Osteocyte (in vitro differentiated cells): ENCODE measurements at places on chromosomes 3 and 15.

DNA sequence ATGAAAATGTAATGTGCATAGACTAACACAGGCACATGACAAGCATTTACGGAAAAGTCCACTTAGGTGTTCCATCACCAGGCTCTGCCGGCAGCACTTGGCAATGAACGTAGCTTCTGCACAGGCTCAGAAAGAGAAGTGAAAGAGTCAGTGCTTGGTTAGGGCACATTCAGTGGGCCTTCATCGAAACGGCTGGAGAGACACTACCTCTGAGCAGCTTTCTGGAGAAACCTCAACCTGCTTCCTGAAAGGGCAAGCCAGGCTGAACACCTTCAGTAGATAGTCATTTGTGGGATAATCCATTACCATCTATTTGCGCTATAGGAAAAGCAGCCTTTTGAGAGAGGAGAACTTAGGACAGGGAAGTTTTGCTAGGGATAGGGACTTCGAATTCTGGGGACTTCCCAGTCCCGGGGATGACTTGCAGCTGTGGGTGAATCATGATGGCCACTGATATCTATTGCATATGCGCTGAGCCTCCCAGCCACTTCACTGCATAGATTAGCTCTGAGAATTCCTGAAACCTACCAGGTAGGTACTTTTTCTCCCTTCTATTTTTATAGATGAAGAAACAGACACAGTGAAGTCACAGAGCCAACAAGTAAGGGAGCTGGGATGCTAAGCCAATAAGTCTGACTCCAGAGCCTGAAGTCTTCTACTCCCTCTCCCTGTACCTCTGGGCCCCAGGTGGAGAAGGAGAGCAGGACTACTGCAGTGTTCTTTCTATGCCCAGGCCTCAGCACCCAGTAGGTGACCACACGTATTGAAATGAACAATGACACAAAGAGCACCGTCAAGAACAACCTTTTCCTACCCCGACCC, 4.2 kb upstream of the SH2D7 start:
- peaks cover 12% of the 10 kb centered on the region for H3K4me1 ChIP-seq
- H3K27ac ChIP-seq = no peak overlapping the region
- H3K36me3 ChIP-seq = no peaks in the 10 kb centered on the region
- no peak overlapping the region for H3K4me3 ChIP-seq

GRCh38 chr15:70490838-70491155, 272.6 kb downstream of the UACA start:
- DNase-seq = no peak
- H3K4me1 ChIP-seq = peaks cover 45% of the 10 kb centered on the region
- H3K27ac ChIP-seq = no peak overlapping the region
- H3K4me3 ChIP-seq = no peak overlapping the region
- peaks cover 15% of the 10 kb centered on the region for H3K27me3 ChIP-seq

DNA sequence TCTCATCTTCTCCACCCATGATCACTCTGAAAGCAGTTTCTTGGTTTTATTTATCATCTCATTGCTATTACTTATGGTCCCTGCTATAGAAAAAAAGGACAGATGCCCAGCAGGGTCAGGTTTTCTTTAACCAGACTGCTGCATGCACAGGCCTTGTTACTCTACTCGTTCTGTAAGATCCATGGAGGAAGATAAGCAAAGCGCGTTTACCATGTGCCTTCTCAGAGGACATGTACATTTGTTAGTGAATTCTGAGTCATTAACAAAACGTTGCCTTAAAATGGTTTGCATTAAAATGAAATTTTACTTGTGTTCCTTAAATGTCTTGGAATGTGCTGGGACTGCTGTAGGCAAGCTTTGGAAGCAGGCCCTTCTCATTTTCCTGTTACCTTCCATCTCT, 657.3 kb upstream of the KCNMB2 start:
- H3K36me3 ChIP-seq = no peaks in the 10 kb centered on the region
- DNase-seq = no peak
- H3K4me3 ChIP-seq = no peak overlapping the region
- peak overlapping the region; percentile 56 for H3K27ac ChIP-seq
- H3K4me1 ChIP-seq = peaks cover 29% of the 10 kb centered on the region

- peaks cover 12% of the 10 kb centered on the region for H3K27me3 ChIP-seq
- peaks cover 5% of the 10 kb centered on the region for H3K36me3 ChIP-seq
- no peak overlapping the region for H3K4me3 ChIP-seq
Observed at GRCh38 chr15:74141591-74141990, 11.2 kb downstream of the ISLR2 start.

- H3K4me3 ChIP-seq = no peak overlapping the region
- DNase-seq = no peak
- H3K27me3 ChIP-seq = no peaks in the 10 kb centered on the region
- H3K36me3 ChIP-seq = no peaks in the 10 kb centered on the region
- no peak overlapping the region for H3K27ac ChIP-seq
- no peaks in the 10 kb centered on the region for H3K4me1 ChIP-seq
Observed at GRCh38 chr3:54303517-54304375, 181.4 kb downstream of the CACNA2D3 start.

DNA sequence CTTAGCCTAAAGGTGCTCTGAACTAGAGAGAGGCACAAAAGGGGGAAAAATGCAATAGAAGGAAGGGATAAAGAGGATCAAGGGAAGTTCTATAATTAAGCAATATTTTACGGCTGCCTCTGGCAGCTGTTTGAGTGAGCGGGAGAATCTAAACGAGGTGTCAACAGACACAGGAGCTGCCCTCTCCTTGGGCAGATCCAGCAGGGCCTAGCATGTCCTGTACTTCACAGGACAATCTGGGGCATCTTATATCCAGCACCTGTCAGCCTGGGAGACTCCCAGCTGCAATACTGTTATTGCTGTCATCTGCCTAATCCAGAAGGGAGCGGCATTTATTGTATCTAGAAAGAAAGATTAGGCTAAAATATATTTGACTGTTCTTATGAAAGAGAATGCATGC, 68.9 kb downstream of the WWTR1 start:
- H3K27ac ChIP-seq = peak overlapping the region; percentile 1
- no peak overlapping the region for H3K4me3 ChIP-seq
- no peaks in the 10 kb centered on the region for H3K27me3 ChIP-seq
- H3K36me3 ChIP-seq = no peaks in the 10 kb centered on the region
- peaks cover 45% of the 10 kb centered on the region for H3K4me1 ChIP-seq

- H3K36me3 ChIP-seq = peaks cover 25% of the 10 kb centered on the region
- no peak overlapping the region for H3K4me3 ChIP-seq
- peak overlapping the region; percentile 45 for H3K27ac ChIP-seq
- no peak for DNase-seq
- H3K27me3 ChIP-seq = no peaks in the 10 kb centered on the region
Observed at GRCh38 chr3:105823149-105823867, 45.5 kb downstream of the CBLB start.

GRCh38 chr15:84645496-84645895, 8.6 kb downstream of the WDR73 start:
- no peaks in the 10 kb centered on the region for H3K4me1 ChIP-seq
- H3K4me3 ChIP-seq = no peak overlapping the region
- no peak for DNase-seq
- peaks cover 47% of the 10 kb centered on the region for H3K36me3 ChIP-seq
- no peaks in the 10 kb centered on the region for H3K27me3 ChIP-seq

GRCh38 chr15:43238671-43239131, 17.9 kb upstream of the EPB42 start:
- no peaks in the 10 kb centered on the region for H3K4me1 ChIP-seq
- H3K27ac ChIP-seq = no peak overlapping the region
- DNase-seq = no peak
- H3K36me3 ChIP-seq = no peaks in the 10 kb centered on the region
- peaks cover 69% of the 10 kb centered on the region for H3K27me3 ChIP-seq

DNA sequence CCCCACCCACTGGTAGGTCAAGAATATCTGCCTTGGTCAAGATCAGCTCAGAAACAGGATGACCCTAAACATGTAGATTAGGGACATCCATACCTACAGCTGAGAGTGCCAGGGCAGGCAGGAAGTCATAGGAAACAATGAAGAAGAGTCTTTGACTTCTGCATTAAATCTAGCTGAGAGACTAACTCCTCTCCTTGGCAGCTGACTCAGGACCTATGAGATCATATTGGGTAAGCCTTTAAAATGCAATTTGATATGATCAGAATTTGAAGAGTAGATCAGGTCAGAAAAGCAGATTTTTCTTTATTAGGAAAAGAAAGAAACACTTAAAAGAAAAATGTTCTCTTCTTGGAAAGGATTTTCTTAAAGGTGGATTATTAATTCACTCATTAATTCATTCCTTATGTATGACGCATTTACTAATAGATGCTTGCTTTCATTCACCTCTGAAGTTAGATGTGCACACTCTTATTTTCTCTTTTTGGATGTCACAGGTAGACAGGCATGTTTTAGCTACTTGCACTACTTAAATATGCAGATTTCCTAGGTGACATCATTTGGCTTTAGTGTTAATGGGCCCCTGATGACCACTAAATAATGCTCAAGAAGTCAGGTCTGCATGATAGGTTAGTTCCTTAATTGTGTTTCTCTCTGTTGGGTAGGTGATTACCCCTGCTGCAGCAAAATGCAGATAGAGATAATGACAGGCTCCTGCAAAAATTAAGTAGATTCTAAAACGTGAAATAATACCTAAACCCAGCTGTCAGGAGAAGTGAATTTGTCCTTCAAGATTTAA, 35.7 kb upstream of the GSK3B start:
- no peak overlapping the region for H3K4me3 ChIP-seq
- H3K27ac ChIP-seq = no peak overlapping the region
- H3K36me3 ChIP-seq = no peaks in the 10 kb centered on the region

DNA sequence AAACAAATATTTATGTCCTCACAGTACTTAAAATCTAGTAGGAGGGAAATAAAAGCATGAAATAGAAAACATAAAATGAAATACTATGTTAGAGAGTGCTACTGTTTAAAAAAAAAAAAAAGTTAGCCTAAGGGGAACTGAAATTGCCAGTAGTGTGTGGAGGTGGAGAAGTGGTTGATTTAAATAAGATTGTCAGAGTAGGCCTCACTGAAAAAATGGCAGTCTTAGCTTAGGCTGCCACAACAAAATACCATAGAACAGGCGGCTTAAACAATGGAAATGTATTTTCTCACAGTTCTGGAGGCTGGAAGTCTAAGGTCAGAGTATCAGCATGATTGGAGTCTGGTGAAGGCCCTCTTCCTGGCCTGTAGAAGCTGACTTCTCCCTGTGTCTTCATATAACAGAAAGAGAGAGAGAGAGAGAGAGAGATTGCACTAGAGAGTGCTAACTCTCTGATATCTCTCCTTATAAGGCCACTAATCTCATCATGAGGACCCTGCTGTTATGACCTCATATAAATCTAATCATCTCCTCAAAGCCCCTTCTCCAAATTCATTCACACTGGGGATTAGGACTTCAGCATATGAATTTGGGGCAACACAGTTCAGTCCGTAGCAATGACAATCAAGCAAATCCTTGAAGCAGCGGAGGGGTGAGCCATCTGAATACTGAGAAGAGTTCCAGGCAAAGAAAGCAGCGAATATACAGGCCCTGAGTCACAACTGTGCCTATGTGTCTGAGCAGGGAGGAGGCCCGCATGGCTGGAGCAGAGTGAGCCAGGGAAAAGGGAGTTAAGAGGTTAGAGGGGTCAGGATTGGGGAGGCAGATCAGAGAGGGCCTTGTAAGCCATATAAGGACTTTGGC, 23.6 kb upstream of the LRRC34 start:
- DNase-seq = no peak
- H3K4me1 ChIP-seq = no peaks in the 10 kb centered on the region
- peaks cover 7% of the 10 kb centered on the region for H3K27me3 ChIP-seq
- H3K4me3 ChIP-seq = no peak overlapping the region

GRCh38 chr3:45981346-45982074, 14.1 kb downstream of the FYCO1 start:
- no peak overlapping the region for H3K4me3 ChIP-seq
- no peak for DNase-seq
- no peaks in the 10 kb centered on the region for H3K27me3 ChIP-seq
- H3K27ac ChIP-seq = no peak overlapping the region
- H3K4me1 ChIP-seq = peaks cover 5% of the 10 kb centered on the region

DNA sequence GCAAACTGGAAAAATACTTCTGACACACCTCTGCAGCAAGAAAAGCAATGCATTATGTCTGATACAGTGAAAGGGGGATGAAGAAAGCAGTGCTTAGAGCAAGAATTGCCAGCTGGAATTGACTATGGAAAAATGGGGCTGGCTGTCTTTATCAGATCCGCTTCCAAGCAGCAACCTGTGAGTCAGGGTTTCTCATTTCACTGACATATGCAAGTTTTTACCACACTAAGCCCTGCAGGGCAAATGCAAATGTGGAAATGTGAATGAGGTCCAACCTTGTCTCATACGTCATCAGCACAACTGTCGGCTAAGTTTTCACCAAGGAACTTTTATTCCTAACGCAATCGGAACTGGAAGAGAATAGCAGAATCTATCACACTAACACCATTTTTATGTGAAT, 172.5 kb upstream of the GADL1 start:
- no peak overlapping the region for H3K4me3 ChIP-seq
- no peak overlapping the region for H3K27ac ChIP-seq
- H3K36me3 ChIP-seq = no peaks in the 10 kb centered on the region
- peaks cover 25% of the 10 kb centered on the region for H3K27me3 ChIP-seq
- peaks cover 7% of the 10 kb centered on the region for H3K4me1 ChIP-seq
- no peak for DNase-seq

DNA sequence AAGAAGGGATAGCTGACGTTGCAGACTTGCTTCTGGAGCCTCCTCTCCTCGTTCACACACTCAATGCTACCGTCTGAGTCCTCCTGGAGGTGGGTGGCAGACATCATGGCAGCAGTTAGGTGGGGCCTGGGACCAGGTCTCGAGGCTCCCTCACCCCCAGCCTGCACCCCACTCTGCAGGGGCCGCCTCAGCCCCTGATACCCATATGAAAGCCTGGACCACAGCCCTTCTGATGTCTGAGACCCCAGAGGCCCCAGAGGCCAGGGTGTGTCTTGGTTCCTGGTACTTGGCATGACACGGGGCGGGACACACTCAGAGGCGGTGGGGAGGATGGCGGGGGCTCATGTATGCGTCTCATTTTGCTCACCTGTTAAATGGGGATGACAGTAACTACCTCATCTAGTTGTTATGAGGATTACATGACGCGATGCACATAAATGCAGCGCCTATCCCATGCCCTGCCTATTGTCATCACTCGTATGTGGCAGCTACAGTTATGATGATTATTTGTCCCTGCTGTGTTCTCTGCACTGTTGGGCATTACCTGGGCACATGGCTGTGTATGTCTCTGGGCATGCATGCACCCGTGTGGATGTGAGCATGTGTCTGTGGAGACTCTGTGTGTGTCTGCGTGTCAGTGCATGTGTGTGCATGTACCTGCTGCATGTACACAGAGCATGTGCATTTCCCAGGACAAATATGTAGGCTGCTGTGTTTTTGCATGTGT, 39.9 kb downstream of the FEM1B start:
- no peaks in the 10 kb centered on the region for H3K27me3 ChIP-seq
- DNase-seq = no peak
- peak overlapping the region; percentile 80 for H3K27ac ChIP-seq
- peaks cover 62% of the 10 kb centered on the region for H3K4me1 ChIP-seq

DNA sequence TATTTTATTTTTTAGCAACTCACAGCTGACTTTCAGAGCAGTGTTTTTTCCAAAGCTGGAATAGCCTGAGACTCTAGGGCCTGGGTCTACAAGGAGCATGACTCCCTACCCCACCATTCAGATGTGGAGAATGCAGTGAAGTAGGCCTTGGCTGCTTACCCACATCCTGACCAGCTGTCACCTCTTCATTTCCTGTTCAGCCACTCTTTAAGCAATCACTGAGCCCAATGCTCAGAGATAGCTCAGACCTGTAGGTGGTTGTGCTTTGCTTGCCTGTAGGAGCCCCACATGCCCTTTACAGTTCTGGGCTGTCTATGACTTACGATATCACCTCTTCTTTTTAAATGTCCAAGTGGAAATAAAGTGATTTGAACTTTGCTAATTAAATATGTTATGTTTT, 148.1 kb downstream of the NEK11 start:
- no peak for DNase-seq
- no peaks in the 10 kb centered on the region for H3K4me1 ChIP-seq
- H3K27me3 ChIP-seq = no peaks in the 10 kb centered on the region
- no peaks in the 10 kb centered on the region for H3K36me3 ChIP-seq
- no peak overlapping the region for H3K4me3 ChIP-seq
